ENCODE measurements at places on chromosomes 7 and 10.

DNA sequence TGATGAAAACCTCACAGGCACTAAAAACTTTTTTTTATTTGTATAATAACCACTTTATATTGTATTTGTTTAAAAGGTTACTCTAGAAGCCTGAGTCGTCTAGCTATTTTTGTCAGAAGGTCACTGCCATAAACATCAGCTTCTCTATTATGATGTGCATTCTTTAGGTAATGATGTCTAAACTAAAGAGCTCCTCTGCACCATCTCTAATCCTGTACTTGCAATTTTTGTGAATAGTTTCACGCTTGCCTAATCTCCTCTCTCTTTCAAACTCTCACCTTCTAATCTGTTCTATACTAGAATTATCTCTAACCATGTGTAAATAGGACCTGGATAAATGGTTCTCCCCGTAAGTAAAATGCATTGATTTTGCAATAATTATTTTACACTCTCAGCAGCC lies 10.5 kb upstream of the CHUK start:
- no peak for DNase-seq

DNA sequence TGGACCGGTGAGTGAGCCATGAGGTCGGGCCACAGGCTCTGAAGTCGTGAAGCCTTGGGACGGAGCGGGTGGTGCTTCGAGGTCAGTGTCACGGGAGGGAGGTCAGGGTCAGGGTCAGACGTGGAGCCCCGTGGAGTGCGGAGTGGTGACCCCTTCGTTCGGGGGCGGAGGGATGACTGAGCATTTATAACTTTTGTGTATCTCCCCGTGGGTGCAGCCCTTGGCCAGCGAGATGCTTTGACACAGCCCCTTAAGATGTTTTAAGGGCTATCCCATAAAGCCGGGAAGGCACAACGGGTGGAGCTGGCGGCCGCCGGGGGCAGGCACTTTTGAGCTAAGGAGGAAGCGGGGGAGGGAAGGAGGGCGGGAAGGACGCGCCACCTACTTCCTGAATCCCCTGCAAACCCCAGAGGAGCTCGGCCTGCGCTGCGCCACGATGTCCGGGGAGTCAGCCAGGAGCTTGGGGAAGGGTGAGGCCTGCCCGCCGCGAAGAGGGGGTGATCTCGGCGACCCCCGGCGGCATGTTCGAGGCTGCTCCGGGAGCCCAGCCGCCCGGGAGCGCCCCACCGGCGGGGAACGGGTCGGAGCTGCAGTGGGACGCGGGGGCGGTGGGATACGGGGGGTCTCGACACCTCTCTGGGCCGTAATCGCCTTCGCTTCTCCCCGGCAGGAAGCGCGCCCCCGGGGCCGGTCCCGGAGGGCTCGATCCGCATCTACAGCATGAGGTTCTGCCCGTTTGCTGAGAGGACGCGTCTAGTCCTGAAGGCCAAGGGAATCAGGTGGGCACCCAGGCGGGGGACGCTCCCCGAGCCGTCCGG lies at the start of gene GSTO1:
TSS of gene GSTO1 (plus strand) at position 400 of the 818 bp plus-strand sequence. CDS start at position 437, 37 bp downstream.
- DNase-seq = no peak

DNA sequence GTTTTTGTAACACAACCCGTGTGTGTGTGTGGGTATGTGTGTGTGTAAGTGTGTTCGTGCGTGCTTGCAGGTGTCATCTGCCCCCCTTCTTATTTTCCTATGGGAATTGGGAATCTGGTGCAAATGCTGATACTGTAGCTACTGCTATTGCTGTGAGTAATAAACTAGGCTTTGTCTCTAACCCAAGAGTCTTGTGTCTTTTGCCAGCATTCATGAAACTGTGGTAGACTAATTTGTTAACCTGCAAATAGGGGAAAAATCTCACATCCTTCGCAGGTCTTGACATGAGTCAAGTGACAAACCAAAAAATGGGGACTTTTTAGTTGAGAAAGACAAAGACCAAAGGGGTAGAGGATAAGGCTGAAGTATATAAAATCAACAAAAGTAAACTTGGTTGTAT lies 57.9 kb upstream of the FAM133B start:
- no peak for DNase-seq

- no peak for DNase-seq
Measured at GRCh38 chr10:124704428-124705380, 39.5 kb downstream of the FAM53B start.

DNA sequence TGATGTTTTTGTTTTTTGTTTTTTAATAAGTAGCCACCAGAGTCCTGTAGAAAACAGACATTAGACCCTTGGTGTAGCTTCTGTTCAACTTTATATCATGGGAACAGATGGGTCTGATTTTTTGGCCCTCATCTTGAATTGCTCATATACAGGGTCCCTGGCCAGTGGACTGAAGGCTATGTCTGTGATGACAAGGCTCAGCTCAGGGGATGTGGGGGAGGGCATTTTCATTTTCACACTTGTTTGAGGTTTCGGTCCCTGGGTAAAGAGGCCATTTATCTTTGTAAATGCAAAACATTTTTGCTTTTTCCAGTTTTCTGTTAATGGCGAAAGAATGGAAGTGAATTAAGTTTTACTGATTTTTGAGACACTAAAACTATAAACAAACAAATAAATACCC lies 257.6 kb upstream of the PHYHIPL start:
- DNase-seq = no peak

DNA sequence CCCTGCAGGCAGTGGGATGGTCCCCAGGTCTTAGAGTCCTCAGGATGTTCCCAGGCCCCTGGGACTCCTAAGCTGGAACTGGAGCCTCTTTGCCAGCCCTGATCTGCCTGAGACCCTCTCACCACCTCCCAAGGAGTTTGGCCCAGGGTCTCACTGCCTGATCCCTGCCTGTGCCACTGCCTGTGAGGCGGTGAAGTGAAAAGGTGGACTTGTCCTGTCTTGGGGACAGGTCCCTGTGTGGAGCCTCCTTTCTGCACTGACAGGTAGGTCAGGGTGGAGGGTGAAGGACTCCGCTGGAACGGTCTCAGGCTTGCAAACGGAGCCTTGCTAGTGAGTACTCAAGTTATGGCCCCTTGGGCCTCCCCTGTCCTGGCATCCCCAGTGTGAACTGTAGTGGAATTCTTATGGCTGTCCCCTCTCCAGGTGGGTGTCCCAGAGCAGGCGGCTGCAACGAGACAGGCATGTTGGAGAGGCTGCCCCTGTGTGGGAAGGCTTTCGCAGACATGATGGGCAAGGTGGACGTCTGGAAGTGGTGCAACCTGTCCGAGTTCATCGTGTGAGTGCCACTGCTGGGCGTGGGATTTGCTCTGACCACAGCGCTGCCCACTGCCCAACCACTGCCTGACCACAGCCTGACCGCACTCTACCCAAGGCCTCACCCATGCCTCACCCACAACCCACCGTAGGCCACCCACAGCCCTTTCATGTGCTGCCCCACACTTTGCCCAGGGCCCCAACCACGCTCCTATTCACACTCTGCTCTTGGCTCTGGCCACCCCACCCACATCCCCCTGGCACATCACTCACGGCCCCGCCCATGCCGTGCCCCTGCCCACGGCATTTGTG lies 19.5 kb downstream of the RAMP3 start:
- no peak for DNase-seq
